ENCODE measurements at places on chromosomes 5 and 9.

GRCh38 chr9:135326633-135327152 is 152.9 kb upstream of the PPP1R26 start:
- no peak overlapping the region for H3K27ac ChIP-seq
- H3K36me3 ChIP-seq, result no peaks in the 10 kb centered on the region
- no peak for DNase-seq
- no peaks in the 10 kb centered on the region for H3K4me1 ChIP-seq
- H3K4me3 ChIP-seq, result no peak overlapping the region

DNA sequence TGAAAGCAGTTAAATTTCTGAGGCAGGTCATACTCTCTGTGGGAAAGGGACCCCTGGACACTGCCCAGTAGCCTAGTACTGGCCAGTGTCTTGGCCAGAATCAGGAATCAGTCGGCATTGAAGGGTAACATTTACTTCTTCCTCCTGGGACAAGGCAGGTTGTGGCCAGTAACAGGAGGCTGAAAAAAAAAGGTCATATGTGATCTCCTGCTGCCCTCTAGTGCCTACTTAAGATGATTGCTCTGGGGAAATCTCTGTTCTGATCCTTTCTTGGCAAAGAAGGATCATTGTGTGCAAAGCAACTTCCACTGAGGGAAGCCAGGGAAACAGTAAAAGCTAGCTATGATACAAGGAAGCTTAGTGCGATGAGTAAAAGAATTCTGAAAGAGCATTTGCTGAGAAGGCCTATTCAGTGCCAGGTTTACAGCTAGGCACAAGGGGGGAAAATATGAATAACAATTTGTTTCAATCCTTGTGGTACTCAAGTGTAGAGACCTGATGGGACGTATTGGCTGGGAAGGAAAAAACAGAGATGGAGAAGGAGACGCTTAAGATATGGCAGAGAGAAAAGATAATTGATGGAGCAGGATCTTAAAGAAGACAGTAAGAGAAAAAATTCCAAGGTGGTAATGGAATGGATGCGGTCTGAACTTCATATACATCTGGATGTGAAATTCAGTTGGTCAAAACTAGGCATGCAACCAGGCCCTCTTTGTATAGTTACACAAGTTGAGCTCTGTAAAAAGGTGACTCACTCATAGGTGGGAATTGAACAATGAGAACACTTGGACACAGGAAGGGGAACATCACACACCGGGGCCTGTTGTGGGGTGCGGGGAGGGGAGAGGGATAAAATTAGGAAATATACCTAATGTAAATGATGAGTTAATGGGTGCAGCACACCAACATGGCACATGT is 25.8 kb upstream of the TRIM32 start:
- no peak for DNase-seq
- no peak overlapping the region for H3K4me3 ChIP-seq
- no peaks in the 10 kb centered on the region for H3K4me1 ChIP-seq
- H3K36me3 ChIP-seq, result no peaks in the 10 kb centered on the region
- H3K27ac ChIP-seq, result no peak overlapping the region
- H3K27me3 ChIP-seq, result no peaks in the 10 kb centered on the region

GRCh38 chr9:88664773-88665172 is 129.8 kb downstream of the NXNL2 start:
- H3K4me3 ChIP-seq, result no peak overlapping the region
- H3K36me3 ChIP-seq, result peaks cover 4% of the 10 kb centered on the region
- DNase-seq, result no peak
- no peaks in the 10 kb centered on the region for H3K27me3 ChIP-seq
- no peaks in the 10 kb centered on the region for H3K4me1 ChIP-seq
- no peak overlapping the region for H3K27ac ChIP-seq

DNA sequence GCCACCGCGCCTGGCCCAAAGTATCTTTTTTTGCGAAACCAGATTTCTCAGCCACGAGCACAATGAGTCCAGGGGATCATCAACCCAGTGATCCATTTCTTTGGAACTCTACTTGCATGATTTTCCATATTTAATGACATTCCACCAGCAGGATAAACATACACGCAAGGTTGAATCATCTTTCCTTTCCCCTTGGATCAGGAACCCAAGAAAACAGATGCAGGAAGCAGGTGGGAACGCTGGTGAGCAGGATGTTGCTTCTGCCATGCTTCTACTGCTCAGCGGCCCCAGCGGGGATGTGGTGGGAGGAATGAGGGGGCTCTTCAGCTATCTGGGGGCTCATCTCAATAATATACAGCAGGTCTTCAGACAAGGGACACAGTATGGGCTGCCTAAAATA is 118.2 kb downstream of the SEC61B start:
- H3K27me3 ChIP-seq, result peaks cover 26% of the 10 kb centered on the region
- DNase-seq, result no peak
- H3K4me3 ChIP-seq, result no peak overlapping the region
- H3K4me1 ChIP-seq, result no peaks in the 10 kb centered on the region
- no peak overlapping the region for H3K27ac ChIP-seq

DNA sequence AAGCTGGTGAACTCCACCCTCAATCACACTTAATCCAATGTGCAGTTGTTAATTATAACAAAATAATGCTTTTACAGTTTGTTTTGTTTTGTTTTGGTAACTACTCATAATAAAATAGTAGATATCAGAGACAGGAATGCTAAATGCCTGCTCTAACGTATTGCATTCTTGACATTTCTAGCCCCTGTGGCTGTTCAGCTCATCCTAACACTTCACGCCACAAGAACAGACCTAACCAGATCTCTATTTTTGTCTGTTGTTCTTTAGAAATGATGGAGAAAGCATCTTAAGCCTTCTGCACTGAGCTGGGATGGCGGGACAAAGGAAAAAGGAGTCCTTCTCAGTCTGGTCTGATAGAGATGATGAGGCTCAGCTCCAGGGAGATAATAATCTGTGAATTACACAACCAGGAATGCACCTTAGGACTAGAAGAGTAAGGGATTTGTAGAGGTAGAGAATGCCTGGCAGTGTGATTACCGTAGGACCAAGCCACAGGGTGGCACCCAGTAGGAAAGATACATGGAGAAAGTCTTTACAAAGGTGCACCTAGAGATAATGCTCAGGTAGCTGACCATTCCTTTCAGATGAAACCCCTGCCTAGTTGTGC is 628.8 kb downstream of the PDE4D start:
- no peak for DNase-seq
- no peak overlapping the region for H3K4me3 ChIP-seq
- no peak overlapping the region for H3K27ac ChIP-seq
- H3K4me1 ChIP-seq, result no peaks in the 10 kb centered on the region
- H3K36me3 ChIP-seq, result no peaks in the 10 kb centered on the region

DNA sequence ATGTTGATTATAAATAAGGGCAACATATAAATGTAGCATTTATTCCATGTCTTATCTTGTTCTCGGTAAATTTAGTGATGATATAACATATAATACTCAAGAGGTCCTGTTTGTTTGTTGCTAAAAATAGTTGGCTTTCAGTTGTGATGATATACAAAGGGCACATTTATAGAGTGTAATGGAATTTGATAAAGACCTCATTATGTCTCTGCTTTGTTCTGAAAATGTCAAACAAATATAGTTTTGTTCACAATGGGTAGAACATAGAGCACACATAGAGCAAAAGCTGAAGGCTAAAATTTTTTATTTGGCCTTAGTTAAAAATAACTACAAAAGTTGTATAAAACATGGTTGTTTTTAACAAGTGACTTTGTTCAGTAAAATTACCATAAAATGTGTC is 477.1 kb upstream of the SMC2 start:
- DNase-seq, result no peak
- H3K27me3 ChIP-seq, result no peaks in the 10 kb centered on the region
- H3K27ac ChIP-seq, result no peak overlapping the region
- no peaks in the 10 kb centered on the region for H3K4me1 ChIP-seq

- DNase-seq, result no peak
- no peak overlapping the region for H3K27ac ChIP-seq
- no peaks in the 10 kb centered on the region for H3K4me1 ChIP-seq
- peaks cover 76% of the 10 kb centered on the region for H3K27me3 ChIP-seq
- H3K4me3 ChIP-seq, result no peak overlapping the region
These were observed 35.5 kb downstream of the KCTD16 start for GRCh38 chr5:144206141-144206540.

GRCh38 chr9:35027374-35027773 is 37.8 kb downstream of the DNAJB5 start:
- no peak for DNase-seq
- no peaks in the 10 kb centered on the region for H3K36me3 ChIP-seq
- H3K27ac ChIP-seq, result peak overlapping the region; percentile 8
- H3K27me3 ChIP-seq, result no peaks in the 10 kb centered on the region
- no peak overlapping the region for H3K4me3 ChIP-seq
- H3K4me1 ChIP-seq, result no peaks in the 10 kb centered on the region

- no peak overlapping the region for H3K4me3 ChIP-seq
- H3K4me1 ChIP-seq, result no peaks in the 10 kb centered on the region
- H3K27me3 ChIP-seq, result no peaks in the 10 kb centered on the region
- no peak for DNase-seq
These were observed 83.0 kb downstream of the ZNF462 start for GRCh38 chr9:106945727-106946660.

- DNase-seq, result no peak
- no peak overlapping the region for H3K27ac ChIP-seq
- no peak overlapping the region for H3K4me3 ChIP-seq
These were observed 70.7 kb downstream of the RFK start for GRCh38 chr9:76323490-76323889.

DNA sequence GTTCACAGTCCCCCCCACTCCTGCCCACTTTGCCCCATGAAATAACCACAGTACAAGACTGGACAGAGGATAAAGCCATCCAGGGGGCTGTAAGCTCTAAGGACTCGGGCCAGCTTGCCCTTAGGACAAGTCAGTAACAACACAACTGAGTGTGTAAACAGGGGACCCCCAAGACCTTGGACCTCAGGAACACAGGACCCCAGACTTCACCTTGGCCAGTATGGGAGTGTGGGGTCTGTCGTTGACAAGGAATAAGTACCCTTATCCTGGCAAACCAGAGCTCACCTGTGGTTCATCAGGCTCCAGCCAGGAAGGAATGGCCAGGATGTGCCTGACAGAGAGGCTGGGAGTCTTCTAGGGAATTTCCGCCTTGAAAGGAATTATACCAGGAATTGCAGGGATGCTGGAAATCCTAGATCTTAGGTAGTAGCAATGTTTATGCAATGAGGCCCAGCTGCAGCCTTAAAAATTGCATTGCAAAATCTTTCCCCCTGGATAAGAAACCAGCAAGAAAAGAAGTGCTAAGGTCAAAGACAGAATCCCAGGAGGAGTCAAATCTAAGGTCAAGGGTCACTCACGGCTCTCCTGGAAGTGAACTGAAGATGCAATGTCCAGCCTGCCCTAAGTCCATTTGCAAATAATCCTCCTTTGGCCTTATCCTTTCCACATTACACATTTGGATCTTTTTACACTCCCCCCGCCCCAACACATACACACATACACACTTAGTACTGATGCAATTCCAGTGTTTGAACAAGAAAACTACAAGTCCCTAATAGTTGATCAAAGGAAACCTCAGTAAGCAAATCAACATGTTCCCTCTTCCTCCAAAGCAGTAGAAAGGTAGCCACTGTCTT is 27.3 kb upstream of the TDRD7 start:
- no peak overlapping the region for H3K4me3 ChIP-seq
- no peak for DNase-seq
- H3K27me3 ChIP-seq, result peaks cover 36% of the 10 kb centered on the region
- H3K36me3 ChIP-seq, result peaks cover 6% of the 10 kb centered on the region

- H3K4me3 ChIP-seq, result no peak overlapping the region
- no peak overlapping the region for H3K27ac ChIP-seq
- H3K27me3 ChIP-seq, result no peaks in the 10 kb centered on the region
- no peaks in the 10 kb centered on the region for H3K36me3 ChIP-seq
- DNase-seq, result no peak
These were observed 210.8 kb downstream of the NFIB start for GRCh38 chr9:14103115-14103514.

- H3K27ac ChIP-seq, result no peak overlapping the region
- no peaks in the 10 kb centered on the region for H3K27me3 ChIP-seq
- DNase-seq, result no peak
- H3K4me3 ChIP-seq, result no peak overlapping the region
- no peaks in the 10 kb centered on the region for H3K36me3 ChIP-seq
- H3K4me1 ChIP-seq, result no peaks in the 10 kb centered on the region
These were observed 233.6 kb downstream of the MARCHF11 start for GRCh38 chr5:15946026-15946425.

- H3K36me3 ChIP-seq, result no peaks in the 10 kb centered on the region
- peaks cover 46% of the 10 kb centered on the region for H3K27me3 ChIP-seq
- H3K4me3 ChIP-seq, result no peak overlapping the region
- no peak overlapping the region for H3K27ac ChIP-seq
These were observed 26.8 kb upstream of the TIFAB start for GRCh38 chr5:135478938-135479337.

DNA sequence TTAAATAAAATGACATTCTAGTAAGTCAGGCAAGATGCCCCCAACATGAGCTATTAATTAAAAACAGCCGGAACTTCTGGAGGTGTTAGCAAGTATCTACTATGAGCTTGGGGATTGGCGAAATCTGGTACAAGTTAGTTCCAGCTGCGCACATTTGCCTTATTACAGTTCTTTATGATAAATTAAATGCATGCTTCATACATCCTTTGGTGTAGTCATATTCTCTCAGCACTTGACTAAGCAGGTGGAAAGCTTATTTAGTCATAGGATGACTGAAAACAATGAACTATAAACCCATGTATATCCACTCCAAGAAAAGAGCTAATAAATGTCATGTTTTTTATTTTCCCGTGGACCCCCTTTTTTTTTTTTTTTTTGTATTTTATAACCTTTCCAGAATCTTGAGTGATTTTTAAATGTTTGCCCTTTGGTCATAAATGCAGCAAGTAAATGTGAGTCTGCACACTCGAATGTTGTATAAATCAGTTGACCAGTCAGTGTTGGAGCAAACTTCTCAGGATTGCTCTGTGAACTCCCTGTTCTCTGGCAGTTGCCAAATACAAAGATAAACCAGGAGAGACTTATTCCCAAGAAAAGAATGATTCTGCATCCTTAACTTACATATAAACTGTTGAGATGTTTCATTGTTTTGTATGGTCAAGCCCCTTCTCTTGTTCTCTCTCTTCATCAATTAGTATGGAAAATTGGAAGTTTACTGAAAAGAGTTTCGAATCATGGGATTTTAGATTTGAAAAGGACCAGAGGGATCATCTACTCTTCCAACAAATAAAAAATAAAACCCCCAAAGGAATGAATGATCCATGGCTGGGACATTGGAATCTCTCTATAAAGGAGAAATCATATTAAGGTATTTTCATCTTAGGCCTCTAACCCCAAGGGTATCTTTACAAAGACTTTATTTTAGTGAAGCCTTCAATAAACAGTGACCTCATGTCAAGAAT is 38.3 kb downstream of the PIK3R1 start:
- no peaks in the 10 kb centered on the region for H3K27me3 ChIP-seq
- H3K4me1 ChIP-seq, result peaks cover 91% of the 10 kb centered on the region
- DNase-seq, result no peak
- peak overlapping the region; percentile 92 for H3K27ac ChIP-seq
- peaks cover 9% of the 10 kb centered on the region for H3K36me3 ChIP-seq

GRCh38 chr9:124030969-124031451 is 19.4 kb downstream of the LHX2 start:
- H3K4me1 ChIP-seq, result no peaks in the 10 kb centered on the region
- H3K4me3 ChIP-seq, result peak overlapping the region; percentile 11

- H3K27ac ChIP-seq, result no peak overlapping the region
- no peak for DNase-seq
- no peak overlapping the region for H3K4me3 ChIP-seq
- no peaks in the 10 kb centered on the region for H3K27me3 ChIP-seq
These were observed 232.8 kb upstream of the PTGER4 start for GRCh38 chr5:40446910-40447309.

GRCh38 chr5:89011778-89012711 is 129.1 kb upstream of the MEF2C start:
- H3K36me3 ChIP-seq, result no peaks in the 10 kb centered on the region
- H3K27me3 ChIP-seq, result no peaks in the 10 kb centered on the region
- no peak overlapping the region for H3K4me3 ChIP-seq
- H3K4me1 ChIP-seq, result no peaks in the 10 kb centered on the region
- H3K27ac ChIP-seq, result no peak overlapping the region
